ENCODE measurements at places on chromosomes 16 and 17.

- DNase-seq = no peak
Observed at GRCh38 chr16:81003610-81004460, 2.9 kb downstream of the CMC2 start.

- no peak for DNase-seq
Observed at GRCh38 chr16:49703483-49703882, 152.4 kb downstream of the ZNF423 start.

- peak; percentile 89 for DNase-seq
Observed at GRCh38 chr17:56125830-56126819, 27.1 kb upstream of the ANKFN1 start.

DNA sequence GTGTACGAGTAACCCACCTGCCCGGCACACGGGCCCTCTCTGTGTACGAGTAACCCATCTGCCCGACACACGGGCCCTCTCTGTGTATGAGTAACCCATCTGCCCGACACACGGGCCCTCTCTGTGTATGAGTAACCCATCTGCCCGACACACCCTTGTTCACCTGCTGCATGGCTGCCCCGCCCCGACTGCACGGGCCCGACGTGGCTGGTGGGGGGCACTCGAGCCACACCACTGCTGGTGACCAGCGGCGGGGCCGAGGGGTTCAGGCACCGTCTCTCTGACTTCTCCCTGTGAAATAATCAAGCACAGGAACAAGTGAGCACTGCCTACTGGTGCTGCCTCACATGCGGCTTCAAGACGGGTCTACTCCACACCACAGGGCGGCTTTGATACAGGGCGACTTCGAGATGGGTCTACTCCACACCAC, 22.1 kb downstream of the MAP1LC3B start:
- DNase-seq = no peak

GRCh38 chr17:43171586-43172487, 823 bp downstream of the NBR1 start:
- DNase-seq = peak; percentile 87

- DNase-seq = peak; percentile 5
Observed at GRCh38 chr17:14886200-14886739, 378.9 kb downstream of the PMP22 start.

- DNase-seq = peak; percentile 62
Observed at GRCh38 chr17:29004081-29004692, 1.6 kb downstream of the SEZ6 start.

GRCh38 chr17:46928467-46929261, 5.7 kb downstream of the GOSR2 start:
- DNase-seq = no peak

GRCh38 chr17:70520447-70520846, 351.1 kb downstream of the KCNJ2 start:
- DNase-seq = no peak

GRCh38 chr16:17657045-17657444, 186.3 kb upstream of the XYLT1 start:
- no peak for DNase-seq

DNA sequence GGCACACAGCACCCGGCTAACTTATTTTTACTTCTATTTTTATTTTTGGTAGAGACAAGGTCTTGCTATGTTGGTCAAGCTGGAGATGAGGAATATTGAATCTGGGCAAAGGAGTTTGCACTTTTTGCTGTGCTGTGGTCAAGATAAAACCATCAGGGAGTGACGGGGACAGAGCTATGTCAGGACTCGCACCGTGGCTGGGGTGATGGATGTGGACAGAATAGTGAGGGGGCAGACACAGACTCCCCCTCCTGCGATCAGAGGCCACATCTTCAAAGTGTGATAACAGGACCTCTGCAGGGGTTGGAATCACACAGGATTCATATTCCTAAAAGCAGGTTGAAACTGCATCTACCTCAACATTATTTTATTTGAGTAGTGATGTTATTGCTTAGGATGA, 25.6 kb downstream of the IL21R start:
- no peak for DNase-seq

GRCh38 chr16:85777583-85778310, 21.6 kb downstream of the EMC8 start:
- DNase-seq = peak; percentile 49

DNA sequence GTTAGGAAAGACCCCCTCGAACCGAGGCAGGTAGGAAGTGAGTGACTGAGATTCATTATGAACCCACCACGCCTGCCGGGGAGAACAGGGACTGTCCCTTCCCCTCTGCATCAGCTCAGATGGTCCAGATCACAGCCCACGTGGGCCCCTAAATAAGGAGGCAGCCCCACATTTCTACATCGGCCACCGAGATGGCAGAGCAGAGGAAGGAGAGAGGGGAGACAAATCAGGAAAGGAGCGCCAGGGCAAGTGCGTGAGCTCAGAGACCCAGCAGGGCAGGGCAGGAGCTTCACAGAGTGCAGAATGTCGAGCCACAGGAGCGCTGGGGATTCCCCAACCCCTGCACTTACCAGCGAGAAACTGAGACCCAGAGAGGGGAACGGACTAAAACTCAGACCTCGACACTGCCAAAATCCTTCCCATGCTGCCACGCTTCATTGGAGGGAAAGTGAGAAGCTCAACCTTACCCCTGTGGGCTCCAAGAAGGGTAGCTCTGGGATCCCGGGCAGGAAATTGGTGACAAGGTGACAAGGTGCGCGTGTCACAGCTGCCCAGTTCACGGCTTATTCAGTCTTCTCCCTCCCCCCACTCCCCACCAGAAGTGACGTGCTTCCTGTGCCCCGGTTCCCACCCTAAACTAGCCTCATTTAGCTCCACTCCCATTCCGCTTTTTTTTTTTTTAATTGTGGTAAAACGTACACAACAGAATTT, at the start of gene ICAM2:
TSS of gene ICAM2 (minus strand) at position 578 of the 711 bp plus-strand sequence. CDS start 13,942 bp downstream, outside the sequence.
- no peak for DNase-seq

DNA sequence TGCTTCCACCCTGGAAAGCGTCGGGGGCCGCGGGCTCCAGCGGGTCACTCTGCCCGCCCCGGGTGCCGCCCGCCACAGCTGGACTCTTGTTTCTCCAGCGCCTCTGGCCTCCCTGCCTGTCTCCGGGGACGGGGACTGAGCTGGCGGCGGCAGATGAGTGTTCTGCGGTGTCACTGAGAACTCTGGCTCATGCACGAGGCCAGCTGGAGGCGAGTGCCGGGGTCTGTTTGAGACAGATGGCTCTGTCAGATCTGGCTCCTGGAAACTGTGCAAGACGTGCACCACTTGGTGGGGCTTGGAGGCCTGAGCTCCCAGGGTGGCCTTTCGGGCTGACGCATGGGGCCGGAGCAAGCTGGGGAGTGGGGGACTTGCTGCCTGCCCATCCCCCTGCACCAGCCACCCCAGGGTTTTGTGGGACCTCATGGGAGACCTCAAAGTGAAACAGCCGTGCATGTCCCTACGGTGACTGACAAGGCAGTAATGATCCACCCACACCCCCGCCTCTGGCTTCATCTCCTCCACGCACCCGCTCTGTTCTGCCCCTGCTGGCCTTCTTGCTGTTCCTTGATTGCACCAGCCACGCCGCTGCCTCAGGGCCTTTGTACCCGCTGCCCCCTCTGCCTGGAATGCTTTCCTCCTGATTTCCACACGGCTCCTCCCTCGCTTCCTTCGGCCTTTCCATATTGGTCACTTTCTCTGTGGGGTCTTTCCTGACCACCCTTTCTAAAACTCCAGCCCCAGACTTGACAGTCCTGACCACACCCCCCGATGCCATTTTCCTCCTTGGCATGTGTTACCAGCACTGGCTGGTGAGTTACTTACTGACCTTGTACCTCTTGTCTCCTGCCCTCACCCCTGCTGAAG, 174.9 kb upstream of the CIBAR2 start:
- DNase-seq = no peak

- DNase-seq = peak; percentile 56
Observed at GRCh38 chr17:50426814-50427787, 1.1 kb downstream of the ACSF2 start.

DNA sequence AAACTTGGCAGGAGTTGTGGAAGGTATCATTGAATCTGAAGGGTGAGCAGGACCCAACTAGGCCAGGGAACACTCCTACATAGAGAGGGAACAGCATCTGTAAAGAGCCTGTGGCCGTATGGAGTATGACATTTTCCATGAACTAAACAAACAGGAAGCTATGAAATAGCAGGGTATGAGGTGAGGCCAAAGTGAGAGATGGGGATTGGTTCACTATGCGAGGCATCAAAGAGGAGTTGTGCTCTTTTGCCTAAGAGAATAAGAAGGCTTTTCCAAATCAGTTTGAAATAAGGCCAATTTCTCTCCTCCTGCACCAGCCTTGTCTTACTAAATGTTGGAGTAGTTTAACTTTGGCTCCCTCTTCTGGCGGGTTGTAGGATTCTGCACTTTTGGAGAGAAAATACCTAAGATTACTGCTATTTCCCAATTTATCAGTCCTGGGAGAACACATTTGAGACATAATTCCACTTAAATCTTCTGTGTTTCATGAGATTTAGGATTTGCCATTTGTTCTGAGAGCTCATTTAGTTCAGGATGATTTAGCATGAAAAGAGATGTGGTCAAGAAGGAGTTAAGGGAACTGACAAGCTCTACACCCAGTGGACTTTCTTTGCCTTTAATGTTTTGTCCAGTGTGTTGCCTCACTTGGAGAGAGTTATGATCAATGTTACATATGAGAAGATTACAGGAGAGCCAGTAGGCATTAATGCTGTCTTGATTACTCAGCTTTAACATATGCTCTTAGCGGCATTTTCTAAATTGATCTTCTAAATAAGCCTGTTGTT, 55.4 kb downstream of the TNRC6C start:
- peak; percentile 68 for DNase-seq

GRCh38 chr17:28100251-28100650, 57.8 kb downstream of the NLK start:
- DNase-seq = no peak

- DNase-seq = no peak
Observed at GRCh38 chr17:8806926-8807550, 7.9 kb upstream of the MFSD6L start.

- no peak for DNase-seq
Observed at GRCh38 chr16:89190150-89190958, 10.0 kb downstream of the SLC22A31 start.

Data from astrocyte of the hippocampus (primary cell).